ENCODE measurements at places on chromosomes 4 and X.
A peak's percentile ranks its signal among the peaks of the same experiment; 100 is the strongest.

GRCh38 chrX:97306771-97307470 is 423.2 kb downstream of the RPA4 start:
- no peak for DNase-seq

DNA sequence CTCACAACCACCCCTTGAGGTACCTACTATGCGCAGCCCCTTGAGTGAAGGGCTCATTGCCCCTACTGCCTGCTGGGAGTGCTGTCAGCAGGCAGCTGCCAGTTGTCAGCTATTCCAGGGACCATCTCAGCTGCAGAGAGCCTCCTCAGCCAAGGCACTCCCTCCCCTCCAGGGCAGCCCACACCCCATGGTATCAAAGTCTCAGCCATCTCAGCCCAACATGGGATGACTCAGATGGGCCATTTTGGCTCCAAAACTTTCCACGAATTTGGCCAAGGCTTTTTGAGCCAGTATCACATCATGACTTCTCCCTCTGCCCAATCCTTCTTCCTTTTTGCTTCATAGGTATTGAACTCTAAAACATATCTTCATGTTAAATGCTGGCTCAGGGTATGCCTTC is 61.4 kb upstream of the MAP3K15 start:
- DNase-seq, result no peak

DNA sequence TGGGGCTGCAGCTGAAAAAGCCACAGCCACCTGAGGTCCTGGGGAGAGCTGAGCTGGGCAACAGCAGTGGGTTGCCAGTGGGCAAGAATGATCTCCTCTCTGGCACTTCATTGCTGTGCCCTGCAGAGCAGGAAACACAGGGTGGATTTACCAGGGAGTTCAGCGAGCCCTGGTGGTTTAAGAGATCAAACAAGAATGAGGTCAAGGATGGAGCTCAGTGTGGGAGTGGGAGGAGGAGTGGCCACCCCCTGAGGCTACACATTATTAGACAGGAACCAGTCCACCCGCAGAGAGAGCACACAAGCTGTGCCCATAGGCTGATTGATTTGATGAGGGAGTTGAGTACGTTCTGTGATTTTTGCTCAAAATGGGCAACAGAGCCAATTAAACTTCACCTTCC is 47.3 kb downstream of the FRMPD3 start:
- DNase-seq, result no peak

DNA sequence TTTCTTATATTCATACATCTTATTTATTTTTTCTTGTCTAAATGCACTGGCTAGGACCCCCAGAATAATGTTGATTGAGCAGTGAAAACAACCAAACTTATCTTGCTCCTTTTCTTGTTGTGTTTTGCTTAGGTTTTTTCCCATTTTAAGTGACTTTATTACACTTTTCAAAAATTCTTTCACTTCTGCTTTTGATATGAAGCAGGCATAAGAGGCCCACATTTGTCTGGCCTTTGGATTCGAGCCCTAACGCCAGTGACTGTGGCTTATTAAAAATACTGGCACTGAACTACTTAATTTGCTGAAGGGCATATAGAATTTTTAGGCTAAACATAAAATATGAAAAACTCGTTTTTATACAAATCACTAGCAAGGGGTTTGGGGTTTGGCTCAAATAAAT is 197.0 kb downstream of the ASB9 start:
- DNase-seq, result no peak

GRCh38 chr4:87502580-87503238 is 26.5 kb downstream of the SPARCL1 start:
- peak; percentile 51 for DNase-seq

GRCh38 chr4:129532573-129532972 is 436.6 kb downstream of the C4orf33 start:
- no peak for DNase-seq

DNA sequence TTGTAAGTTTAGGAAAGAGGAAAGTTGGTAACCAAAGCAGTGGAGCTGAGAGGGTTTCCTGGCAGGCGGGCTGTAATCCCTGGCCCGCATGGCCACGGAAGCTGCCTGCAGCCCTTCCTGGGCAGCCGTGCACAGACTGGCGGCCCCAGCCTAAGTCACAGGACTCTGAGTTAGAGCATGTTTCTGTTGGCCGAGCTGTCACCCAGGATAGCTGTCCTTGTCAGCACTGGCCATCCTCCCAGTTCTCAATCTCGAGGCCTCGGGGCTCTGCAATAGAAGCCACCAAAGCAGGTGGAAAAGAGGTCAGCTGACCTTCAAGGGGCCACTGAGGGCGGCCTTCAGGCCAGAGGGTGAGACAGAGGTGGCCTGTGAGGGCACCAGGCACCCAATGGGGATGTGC is 20.5 kb downstream of the PNMA6E start:
- DNase-seq, result peak; percentile 7

- peak; percentile 71 for DNase-seq
Measured at GRCh38 chrX:19904778-19905367, 17.5 kb upstream of the SH3KBP1 start.

- no peak for DNase-seq
Measured at GRCh38 chrX:97372001-97372766, 488.5 kb downstream of the RPA4 start.

GRCh38 chr4:113539408-113539807 is 222.1 kb downstream of the CAMK2D start:
- DNase-seq, result peak; percentile 64

- peak; percentile 52 for DNase-seq
Measured at GRCh38 chr4:84482564-84483563, 16.2 kb downstream of the NKX6-1 start.

Measured in choroid plexus epithelial cell (primary cell).